ENCODE measurements at places on chromosomes 7 and 10. TPM values are rescaled to one million over a fixed set of nuclear protein-coding genes. Genes with fewer than 3 reads are reported as not detected.

DNA sequence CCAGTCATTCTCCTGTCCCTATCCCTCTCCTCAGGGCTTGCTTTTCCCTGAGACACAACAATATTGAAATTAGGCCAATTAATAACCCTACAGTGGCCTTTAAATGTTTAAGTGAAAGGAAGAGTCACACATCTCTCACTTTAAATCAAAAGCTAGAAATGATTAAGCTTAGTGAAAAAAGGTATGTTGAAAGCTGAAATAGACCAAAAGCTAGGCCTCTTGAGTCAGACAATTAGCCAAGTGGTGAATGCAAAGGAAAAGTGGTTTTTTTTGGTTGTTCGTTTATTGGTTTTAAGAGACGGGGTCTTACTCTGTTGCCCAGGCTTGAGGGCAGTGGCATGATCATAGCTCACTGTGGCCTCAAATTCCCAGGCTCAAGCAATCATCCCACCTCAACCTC is 9.7 kb upstream of the ATAD1 start:
- no peak overlapping the region for H3K4me3 ChIP-seq
- DNase-seq, result no peak
- no peaks in the 10 kb centered on the region for H3K4me1 ChIP-seq

The AOAH gene
- not detected for polyA plus RNA-seq

GRCh38 chr7:30969604-30969970 is 5.8 kb downstream of the GHRHR start:
- no peak overlapping the region for H3K27ac ChIP-seq
- DNase-seq, result no peak
- H3K27me3 ChIP-seq, result peaks cover 17% of the 10 kb centered on the region
- H3K36me3 ChIP-seq, result no peaks in the 10 kb centered on the region
- no peaks in the 10 kb centered on the region for H3K4me1 ChIP-seq

DNA sequence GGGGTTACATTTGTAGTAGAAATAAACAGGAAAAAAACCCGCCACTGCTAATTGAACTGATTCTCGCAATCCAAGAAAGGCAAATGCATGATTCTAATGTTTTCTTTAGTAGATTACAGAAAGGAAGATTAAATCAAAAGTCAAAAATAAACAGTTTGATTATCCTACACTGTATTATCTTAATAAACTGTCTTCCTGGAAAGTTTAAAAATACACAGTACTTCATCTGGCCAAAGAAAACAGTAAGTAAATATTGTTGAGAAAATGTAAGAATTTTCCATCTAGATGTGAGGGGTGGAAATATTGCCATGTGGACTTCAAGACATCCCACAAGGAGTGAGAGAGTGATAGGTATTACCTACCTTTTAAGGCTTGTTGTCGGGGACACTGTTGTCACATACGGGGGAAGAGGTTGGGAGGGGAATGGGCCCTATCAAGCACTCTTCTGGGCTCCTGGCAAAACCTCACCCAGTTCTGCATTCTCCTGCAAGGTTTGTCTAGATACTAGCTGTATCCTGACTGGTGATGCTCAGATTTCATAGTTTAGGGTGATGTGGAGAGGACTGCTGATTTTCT is 17.8 kb downstream of the GRK5 start:
- no peak overlapping the region for H3K4me3 ChIP-seq
- peaks cover 19% of the 10 kb centered on the region for H3K4me1 ChIP-seq
- no peak for DNase-seq
- H3K27me3 ChIP-seq, result no peaks in the 10 kb centered on the region
- no peaks in the 10 kb centered on the region for H3K36me3 ChIP-seq
- no peak overlapping the region for H3K27ac ChIP-seq

GRCh38 chr10:21260066-21260465 is 265.4 kb downstream of the SKIDA1 start:
- DNase-seq, result no peak
- no peaks in the 10 kb centered on the region for H3K36me3 ChIP-seq
- no peaks in the 10 kb centered on the region for H3K4me1 ChIP-seq
- H3K4me3 ChIP-seq, result no peak overlapping the region
- no peaks in the 10 kb centered on the region for H3K27me3 ChIP-seq

DNA sequence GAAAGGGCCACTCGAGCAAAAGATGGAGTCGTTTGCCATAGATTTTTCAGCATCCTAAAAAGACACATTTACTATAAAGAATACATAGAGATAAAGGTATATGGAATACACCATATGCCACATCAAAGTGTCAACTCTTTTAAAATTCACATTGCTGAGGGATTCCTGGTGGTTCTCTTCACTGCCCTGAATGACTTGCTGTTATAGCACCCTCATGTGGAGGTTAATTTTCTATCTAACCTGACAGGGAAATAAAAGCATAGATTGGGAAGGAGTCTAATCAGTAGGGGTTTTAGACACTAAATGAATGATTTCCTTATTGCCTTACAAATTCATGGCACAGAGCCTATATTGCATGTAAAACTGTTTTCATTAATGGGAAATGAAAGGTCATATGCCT is 25.9 kb downstream of the DNAH11 start:
- peak; percentile 17 for DNase-seq
- H3K27ac ChIP-seq, result no peak overlapping the region
- no peaks in the 10 kb centered on the region for H3K27me3 ChIP-seq
- H3K4me3 ChIP-seq, result no peak overlapping the region

DNA sequence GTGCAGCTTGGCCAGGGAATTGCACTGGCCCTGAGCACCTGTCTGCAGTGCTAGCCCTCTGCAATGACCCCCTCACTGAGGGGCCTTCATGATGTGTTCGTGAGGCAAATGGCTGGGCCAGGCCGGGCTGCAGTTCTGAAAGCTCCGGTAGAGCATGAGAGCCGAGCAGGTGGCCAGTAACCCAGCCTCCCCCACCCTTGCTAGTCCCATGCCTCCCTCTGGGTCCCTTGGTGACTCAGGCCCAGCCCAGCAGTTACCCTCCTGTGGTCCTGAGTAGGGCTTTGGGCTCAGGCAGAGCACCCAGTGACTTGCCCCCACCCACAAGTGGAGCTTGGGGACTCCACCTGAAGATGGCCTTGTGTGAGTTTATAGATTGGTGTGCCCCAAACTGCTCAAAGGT is 16.1 kb upstream of the CSGALNACT2 start:
- H3K4me1 ChIP-seq, result no peaks in the 10 kb centered on the region
- DNase-seq, result no peak
- H3K4me3 ChIP-seq, result no peak overlapping the region
- no peaks in the 10 kb centered on the region for H3K36me3 ChIP-seq

- no peak overlapping the region for H3K4me3 ChIP-seq
- no peaks in the 10 kb centered on the region for H3K27me3 ChIP-seq
- H3K4me1 ChIP-seq, result peaks cover 55% of the 10 kb centered on the region
Measured at GRCh38 chr10:119286516-119286915, 79.1 kb downstream of the GRK5 start.

The SPDYE6 gene
- polyA plus RNA-seq, result not detected

GRCh38 chr10:13899941-13900340 is 313.2 kb downstream of the PRPF18 start:
- H3K4me3 ChIP-seq, result no peak overlapping the region
- DNase-seq, result no peak
- no peaks in the 10 kb centered on the region for H3K4me1 ChIP-seq

The KLF14 gene
- 0.27 TPM for polyA plus RNA-seq

The SVOPL gene
- polyA plus RNA-seq, result not detected

DNA sequence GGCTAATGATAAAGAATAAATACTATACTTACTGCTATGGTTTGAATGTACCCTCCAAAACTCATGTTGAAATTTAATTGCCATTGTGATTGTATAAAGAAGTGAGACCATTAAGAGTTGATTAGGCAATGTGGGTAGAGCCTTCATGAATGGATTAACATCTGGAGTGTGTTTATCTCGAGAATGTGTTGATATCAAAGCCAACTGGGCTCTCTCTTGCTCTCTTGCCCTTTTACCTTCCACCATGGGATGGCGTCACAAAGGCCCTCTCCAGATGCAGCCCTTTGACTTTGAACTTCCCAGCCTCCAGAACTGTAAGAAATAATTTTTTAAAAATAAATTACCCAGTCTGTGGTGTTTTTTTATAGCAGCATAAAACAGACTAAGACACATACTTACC is 50.1 kb upstream of the GHITM start:
- no peaks in the 10 kb centered on the region for H3K36me3 ChIP-seq
- no peak for DNase-seq
- no peaks in the 10 kb centered on the region for H3K4me1 ChIP-seq
- no peak overlapping the region for H3K27ac ChIP-seq

The PAPSS2 gene
- 175 TPM for polyA plus RNA-seq

DNA sequence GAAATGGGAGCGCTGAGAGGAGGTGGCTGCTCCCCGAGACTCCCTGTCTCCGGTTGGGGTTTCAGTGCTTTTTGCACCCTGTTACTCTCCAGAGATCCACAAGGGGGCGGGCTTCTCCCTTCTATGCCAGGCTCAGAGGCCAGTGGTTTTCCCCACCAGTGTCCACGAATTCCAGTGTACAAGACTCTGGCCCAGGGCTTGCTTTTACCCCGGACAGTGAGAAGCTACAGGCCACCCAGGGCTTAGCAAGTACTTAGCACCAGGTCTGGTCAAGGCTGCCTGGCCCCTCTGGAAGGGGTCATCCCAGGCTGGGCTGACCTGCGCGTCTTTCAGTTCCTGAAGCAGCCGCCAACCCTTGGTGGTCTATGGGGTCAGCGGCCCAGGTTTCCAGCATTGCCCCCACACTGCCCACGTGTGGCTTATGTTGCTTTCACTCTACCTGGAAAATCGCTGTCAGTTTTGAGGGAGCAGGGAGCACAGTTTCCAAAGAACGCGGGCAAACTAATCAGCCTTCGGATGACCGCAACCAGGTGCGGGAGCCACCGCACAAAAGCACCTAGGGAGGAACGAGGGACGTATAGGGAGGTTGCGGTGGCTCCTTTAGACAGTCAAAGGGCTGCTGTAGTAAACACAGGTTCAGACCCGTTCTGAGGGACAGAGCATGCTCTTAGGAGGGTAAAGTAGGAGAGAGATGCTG is 6.8 kb downstream of the CYP26A1 start:
- H3K36me3 ChIP-seq, result no peaks in the 10 kb centered on the region
- H3K27me3 ChIP-seq, result peaks cover 12% of the 10 kb centered on the region
- no peaks in the 10 kb centered on the region for H3K4me1 ChIP-seq
- H3K27ac ChIP-seq, result no peak overlapping the region

DNA sequence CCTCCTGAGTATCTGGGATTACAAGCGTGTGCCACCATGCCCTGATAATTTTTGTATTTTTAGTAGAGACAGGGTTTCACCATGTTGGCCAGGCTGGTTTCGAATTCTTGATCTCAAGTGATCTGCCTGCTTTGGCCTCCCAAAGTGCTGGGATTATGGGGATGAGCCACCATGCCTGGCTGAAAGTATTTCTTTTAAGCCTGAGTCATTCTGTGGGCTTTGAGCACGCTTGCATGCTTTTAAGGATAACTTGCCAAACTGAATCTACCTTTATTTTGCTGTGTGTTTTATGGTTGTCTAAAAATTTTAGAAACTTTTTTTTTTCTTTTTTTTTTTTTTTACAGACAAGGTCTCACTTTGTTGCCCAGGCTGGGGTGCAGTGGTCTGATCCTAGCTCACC is 33.2 kb downstream of the CNNM2 start:
- H3K27me3 ChIP-seq, result no peaks in the 10 kb centered on the region
- no peak overlapping the region for H3K27ac ChIP-seq
- no peaks in the 10 kb centered on the region for H3K36me3 ChIP-seq
- no peaks in the 10 kb centered on the region for H3K4me1 ChIP-seq
- DNase-seq, result no peak
- H3K4me3 ChIP-seq, result no peak overlapping the region

GRCh38 chr10:125684581-125684980 is 1.6 kb upstream of the TEX36 start:
- no peaks in the 10 kb centered on the region for H3K27me3 ChIP-seq
- no peaks in the 10 kb centered on the region for H3K36me3 ChIP-seq
- H3K4me1 ChIP-seq, result no peaks in the 10 kb centered on the region

- H3K27ac ChIP-seq, result no peak overlapping the region
- H3K4me1 ChIP-seq, result no peaks in the 10 kb centered on the region
Measured at GRCh38 chr7:96182424-96183158, 139.3 kb downstream of the SLC25A13 start.

- peak; percentile 18 for DNase-seq
- H3K36me3 ChIP-seq, result no peaks in the 10 kb centered on the region
- no peaks in the 10 kb centered on the region for H3K27me3 ChIP-seq
- H3K4me3 ChIP-seq, result no peak overlapping the region
- H3K27ac ChIP-seq, result no peak overlapping the region
Measured at GRCh38 chr10:35639021-35639727, 2.9 kb downstream of the FZD8 start.

The KEL gene
- 0.05 TPM for polyA plus RNA-seq

GRCh38 chr7:49878627-49879026 is 105.2 kb downstream of the VWC2 start:
- DNase-seq, result no peak
- H3K4me1 ChIP-seq, result no peaks in the 10 kb centered on the region
- no peaks in the 10 kb centered on the region for H3K27me3 ChIP-seq
- no peak overlapping the region for H3K27ac ChIP-seq
- no peaks in the 10 kb centered on the region for H3K36me3 ChIP-seq
- H3K4me3 ChIP-seq, result no peak overlapping the region

- no peak overlapping the region for H3K4me3 ChIP-seq
- no peak overlapping the region for H3K27ac ChIP-seq
- H3K36me3 ChIP-seq, result no peaks in the 10 kb centered on the region
- no peaks in the 10 kb centered on the region for H3K4me1 ChIP-seq
- no peaks in the 10 kb centered on the region for H3K27me3 ChIP-seq
- peak; percentile 54 for DNase-seq
Measured at GRCh38 chr10:7340179-7340874, 70.5 kb downstream of the SFMBT2 start.

- H3K27me3 ChIP-seq, result no peaks in the 10 kb centered on the region
- no peaks in the 10 kb centered on the region for H3K4me1 ChIP-seq
- H3K36me3 ChIP-seq, result no peaks in the 10 kb centered on the region
- no peak overlapping the region for H3K4me3 ChIP-seq
- DNase-seq, result no peak
- no peak overlapping the region for H3K27ac ChIP-seq
Measured at GRCh38 chr10:58991856-58992255, 184.6 kb upstream of the PHYHIPL start.

The CLDN4 gene
- 0.73 TPM for polyA plus RNA-seq

- H3K4me1 ChIP-seq, result no peaks in the 10 kb centered on the region
- no peaks in the 10 kb centered on the region for H3K27me3 ChIP-seq
- no peak overlapping the region for H3K27ac ChIP-seq
- H3K4me3 ChIP-seq, result no peak overlapping the region
Measured at GRCh38 chr10:18516851-18517250, 134.5 kb downstream of the NSUN6 start.

DNA sequence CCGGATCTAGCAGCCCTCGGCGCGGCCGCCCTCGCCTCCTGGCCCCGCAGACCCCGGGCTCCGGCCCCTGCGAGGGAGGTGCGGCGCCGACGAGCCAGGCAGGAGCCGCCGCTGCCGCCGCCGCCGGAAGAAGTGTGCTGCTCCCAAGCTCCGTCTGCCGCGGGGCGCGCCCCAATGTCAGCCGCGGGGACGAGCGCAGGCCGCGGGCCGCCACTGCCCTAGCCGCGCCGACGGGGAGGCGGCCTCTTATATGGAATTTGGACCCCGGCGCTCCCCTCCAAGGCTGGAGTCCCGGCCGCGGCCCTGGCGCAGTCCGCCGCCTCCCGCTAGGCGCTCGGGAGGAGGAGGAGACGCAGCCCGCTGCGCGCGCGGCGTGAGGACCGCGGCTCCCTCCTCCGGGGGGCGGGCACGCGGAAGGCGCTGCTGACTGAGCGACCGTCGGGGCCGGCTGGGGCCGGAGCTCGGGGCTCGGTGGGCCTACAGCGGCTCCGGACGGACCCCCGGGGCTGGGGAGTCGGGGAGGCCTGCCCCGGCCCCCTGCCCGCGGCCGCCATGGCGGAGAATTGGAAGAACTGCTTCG is at the start of gene TRIM8:
Gene TRIM8, plus strand, starts transcription at position 414 of the 580 bp plus-strand sequence. Its CDS starts 139 bp downstream, at position 553.
- peaks cover 11% of the 10 kb centered on the region for H3K36me3 ChIP-seq
- peak; percentile 45 for DNase-seq
- H3K4me3 ChIP-seq, result peak within 1 kb of the TSS; percentile 84
- peaks cover 18% of the 10 kb centered on the region for H3K4me1 ChIP-seq
- H3K27me3 ChIP-seq, result no peaks in the 10 kb centered on the region
